ENCODE measurements at places on chromosomes 4 and X. TPM values are rescaled to one million over a fixed set of nuclear protein-coding genes. Genes with fewer than 3 reads are reported as not detected.

The AMER1 gene
- 1.4 TPM for total RNA-seq

The ZCCHC18 gene
- total RNA-seq: not detected

The NEIL3 gene
- 1.3 TPM for total RNA-seq

The ADRA2C gene
- total RNA-seq: not detected

The UGT2B15 gene
- not detected for total RNA-seq

The ZDHHC9 gene
- total RNA-seq: 24.1 TPM

The JCHAIN gene
- not detected for total RNA-seq

The ZAR1 gene
- total RNA-seq: not detected

The FAAH2 gene
- 3.6 TPM for total RNA-seq

The POLN gene
- 2.4 TPM for total RNA-seq

The EDA2R gene
- total RNA-seq: 2.9 TPM

The TEX13B gene
- total RNA-seq: not detected

The PPP4R3C gene
- not detected for total RNA-seq

The MTNR1A gene
- total RNA-seq: not detected

The HTT gene
- 32.0 TPM for total RNA-seq

The WNK3 gene
- 1.3 TPM for total RNA-seq

The ERVMER34-1 gene
- 2.9 TPM for total RNA-seq

The IDH3G gene
- total RNA-seq: 22.4 TPM

The NAA11 gene
- not detected for total RNA-seq

The EMCN gene
- total RNA-seq: not detected

The SPINK2 gene
- total RNA-seq: not detected

The SPIN2A gene
- total RNA-seq: not detected

The HMX1 gene
- not detected for total RNA-seq

The USP11 gene
- total RNA-seq: 18.3 TPM

The C4orf51 gene
- total RNA-seq: not detected

The SULT1B1 gene
- total RNA-seq: not detected

The EMD gene
- 17.3 TPM for total RNA-seq

The HELT gene
- total RNA-seq: not detected

All from tracheal epithelial cell (primary cell).